Stimulated activated CD8-positive, alpha-beta memory T cell treated with anti-CD3 and anti-CD28 coated beads, Interleukin-4, amount 100 ng/mL, for 1 hour (primary cell): ENCODE measurements at places on chromosomes 11 and 22.

DNA sequence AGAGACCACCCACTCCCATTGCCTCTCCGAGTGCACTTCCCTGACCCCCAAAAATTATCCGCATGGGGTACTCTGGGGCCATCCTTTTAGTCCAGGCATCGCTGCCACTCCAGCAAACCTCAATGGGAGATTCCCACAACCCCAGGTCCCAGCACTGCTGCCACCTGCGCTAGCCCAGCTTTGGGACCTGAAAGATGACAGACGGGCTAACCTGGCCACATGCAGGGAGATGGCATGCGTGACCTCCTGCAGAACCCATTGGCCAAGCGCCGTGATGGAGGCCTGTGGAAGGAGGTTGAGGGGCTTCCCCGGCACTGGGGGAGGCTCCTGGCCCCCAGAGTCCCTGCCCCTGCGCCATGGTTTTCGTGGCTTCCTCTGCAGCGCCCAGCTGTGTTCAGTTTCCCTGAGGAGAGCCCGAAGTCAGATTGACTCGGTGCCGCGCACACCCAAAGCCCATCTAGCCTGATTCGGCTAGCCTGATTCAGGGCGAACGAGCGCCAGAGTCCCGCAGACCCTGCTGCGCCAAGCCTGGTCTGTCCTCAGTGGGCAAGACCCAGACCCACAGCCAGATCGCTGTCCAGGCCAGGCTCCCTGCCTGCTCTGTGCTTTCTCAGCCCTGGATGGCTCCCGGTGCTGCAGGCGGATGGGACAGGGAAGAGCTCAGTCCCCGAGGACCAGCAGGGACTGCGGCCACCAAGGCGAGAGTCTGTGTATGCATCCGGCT lies 751 bp upstream of the WNT7B start:
- DNase-seq, result no peak

DNA sequence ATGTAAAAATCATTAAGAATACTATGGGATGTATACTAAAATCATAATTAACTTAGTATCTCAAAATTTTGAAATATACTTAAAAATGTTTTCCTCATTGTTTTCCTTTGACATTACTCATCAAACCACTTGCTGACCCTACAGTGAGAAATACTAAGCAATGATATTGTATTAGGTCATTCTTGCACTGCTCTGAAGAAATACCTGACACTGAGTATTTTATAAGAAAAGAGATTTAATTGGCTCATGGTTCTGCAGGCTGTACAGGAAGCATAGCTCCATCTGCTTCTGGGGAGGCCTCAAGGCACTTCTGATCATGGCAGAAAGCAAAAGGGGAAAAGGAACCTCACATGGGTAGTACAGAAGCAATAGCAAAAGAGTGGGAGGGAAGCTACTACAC lies 950.9 kb upstream of the CHORDC1 start:
- no peak for DNase-seq

DNA sequence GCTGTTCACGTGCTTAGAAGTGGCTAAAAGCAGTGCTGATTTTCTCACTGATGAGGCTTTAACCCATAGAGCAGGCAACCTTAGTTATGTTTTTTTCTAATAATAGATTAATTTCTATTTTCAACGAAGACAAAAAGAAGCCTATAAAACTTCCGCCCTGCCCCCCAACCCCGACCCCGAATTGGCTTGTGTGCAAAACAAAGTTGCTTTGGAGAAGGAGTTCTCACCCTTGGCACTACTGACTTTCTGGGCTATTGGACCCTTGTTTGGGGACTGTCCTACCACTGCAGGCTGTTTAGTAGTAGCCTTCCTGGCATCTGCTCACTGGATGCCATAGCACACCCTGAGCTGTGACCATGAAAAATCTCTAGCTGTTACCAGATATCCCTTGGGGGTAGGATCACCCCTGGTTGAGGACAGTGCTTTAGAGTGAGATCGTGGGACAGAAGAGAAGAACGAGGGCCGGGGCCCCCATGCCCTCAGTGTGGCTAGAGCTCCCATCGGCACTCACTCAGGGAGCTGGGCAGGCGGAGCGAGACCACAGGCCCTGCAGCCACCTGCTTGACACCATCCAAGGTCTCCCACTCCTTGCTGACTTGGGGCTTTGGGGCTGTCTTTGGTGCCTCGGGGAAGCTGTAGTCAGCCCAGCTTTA lies 16.9 kb downstream of the SLC37A2 start:
- no peak for DNase-seq

- no peak for DNase-seq
These were observed 69.8 kb downstream of the PRR5L start for GRCh38 chr11:36365907-36366306.

DNA sequence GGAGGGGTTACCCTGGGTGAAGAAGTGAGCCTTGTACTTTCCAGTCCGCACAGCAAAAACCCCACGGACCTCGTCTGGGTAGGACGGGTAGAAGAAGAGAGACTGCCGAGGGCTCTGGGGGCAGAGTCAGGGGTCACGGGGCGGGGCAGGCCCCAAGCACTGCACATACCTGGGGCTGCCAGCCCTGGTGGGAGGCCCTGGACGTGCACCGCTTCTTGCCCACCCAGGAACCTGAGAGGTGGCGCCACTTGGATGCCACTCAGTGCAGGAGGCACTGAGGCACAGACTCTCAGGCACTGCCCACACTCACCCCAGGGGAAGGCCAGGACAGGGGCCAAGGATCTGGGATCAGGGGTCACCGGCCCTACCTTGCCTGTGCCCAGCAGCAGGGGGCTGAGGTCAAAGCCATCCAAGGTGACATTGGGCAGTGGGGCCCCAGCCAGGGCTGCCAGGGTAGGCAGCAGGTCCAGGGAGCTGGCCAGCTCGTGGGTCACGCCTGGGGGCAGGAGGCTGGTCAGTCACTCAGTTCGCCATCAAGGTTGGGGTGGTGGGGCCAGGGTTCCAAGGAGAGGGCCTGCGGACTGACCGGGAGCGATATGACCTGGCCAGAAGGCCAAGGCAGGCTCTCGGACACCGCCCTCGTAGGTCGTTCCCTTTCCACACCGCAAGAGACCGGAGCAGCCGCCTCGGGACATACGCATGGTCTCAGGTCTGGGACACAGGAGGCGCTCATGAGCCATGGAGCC lies 2.2 kb downstream of the ARSA start:
- DNase-seq, result no peak

DNA sequence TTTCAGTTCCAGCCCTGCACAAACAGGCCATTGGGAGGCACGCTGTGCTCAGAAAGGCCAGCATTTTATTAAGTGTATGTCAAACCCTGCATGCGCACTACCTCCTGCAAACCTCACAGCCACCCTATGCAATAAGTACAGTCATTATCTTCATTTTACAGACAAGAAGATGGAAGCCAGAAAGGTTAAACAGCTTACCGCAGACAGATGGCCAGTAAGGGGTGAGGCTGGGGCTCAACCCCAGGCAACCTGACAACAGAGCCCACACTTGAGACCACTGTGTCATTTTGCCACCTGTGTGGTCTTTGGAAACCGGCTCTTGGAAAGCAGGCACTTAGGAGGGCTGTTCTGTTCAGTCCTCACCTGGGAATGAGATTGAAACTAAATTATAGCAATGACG lies 142.3 kb downstream of the NXPE2 start:
- no peak for DNase-seq

- DNase-seq, result no peak
These were observed 86.4 kb downstream of the CDKN1C start for GRCh38 chr11:2798951-2799761.

DNA sequence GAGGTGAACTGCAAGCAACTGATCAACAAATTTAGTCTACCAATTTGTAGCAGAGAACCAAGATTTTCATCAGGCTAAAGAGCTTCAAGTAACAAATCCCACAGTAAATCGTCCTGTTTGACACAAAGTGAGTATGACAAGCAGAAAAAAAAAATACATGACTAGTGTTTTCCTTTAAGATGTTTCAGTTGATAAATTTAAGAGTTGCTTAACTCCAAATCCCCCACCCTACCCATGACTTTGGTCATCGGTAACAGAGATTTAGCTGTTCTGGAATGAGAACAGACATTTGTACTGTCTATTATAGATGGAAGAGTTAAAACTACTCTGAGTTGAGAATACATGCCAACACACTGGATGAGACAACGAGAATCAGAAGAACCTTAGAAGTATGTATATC lies 165.0 kb upstream of the MTMR2 start:
- no peak for DNase-seq

GRCh38 chr11:78730267-78730824 lies 155.7 kb upstream of the NARS2 start:
- no peak for DNase-seq

DNA sequence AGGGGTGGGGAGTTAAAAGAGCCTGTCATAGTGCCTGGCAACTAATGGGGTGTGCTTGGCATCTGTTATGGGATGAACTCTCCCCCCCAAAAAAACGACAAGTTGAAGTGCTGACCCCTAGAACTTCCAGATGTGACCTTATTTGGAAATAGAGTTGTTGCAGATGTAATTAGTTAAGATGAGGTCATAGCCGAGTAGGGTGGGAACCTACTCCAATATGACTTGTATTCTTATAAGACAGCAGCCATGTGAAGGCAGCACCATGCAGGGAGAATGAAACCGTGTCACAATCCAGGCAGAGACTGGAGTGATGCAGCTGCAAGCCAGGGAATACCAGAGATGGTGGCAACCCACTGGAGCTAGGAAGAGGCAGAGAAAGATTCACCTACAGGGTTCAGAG lies 394.5 kb downstream of the TENM4 start:
- no peak for DNase-seq

- DNase-seq, result no peak
These were observed 22.1 kb downstream of the SRPRA start for GRCh38 chr11:126246636-126247035.

GRCh38 chr11:46478196-46478595 lies 86.6 kb upstream of the CHRM4 start:
- DNase-seq, result no peak

DNA sequence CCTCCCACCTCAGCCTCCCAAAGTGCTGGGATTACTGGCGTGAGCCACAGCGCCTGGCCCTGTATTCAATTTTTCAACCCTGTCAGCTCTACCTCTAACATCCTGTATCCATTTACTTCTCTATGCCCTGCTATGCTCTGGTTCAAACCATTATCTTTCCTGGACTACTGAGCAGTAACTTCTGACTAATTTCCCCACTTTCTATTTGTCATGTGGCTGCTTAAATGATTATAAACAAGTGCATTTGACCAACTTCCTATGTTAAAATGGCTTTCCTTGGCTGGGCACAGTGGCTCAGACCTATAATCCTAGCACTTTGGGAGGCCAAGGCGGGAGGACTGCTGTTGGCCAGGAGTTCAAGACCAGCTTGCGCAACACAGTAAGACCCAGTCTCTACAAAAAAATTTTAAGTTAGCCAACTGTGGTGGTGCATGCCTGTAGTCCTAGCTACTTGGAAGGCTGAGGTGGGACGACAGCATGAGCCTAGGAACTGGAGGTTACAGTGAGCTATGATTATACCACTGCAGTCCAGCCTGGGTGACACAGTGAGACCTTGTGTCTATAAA lies 2.1 kb downstream of the MED19 start:
- DNase-seq, result no peak

DNA sequence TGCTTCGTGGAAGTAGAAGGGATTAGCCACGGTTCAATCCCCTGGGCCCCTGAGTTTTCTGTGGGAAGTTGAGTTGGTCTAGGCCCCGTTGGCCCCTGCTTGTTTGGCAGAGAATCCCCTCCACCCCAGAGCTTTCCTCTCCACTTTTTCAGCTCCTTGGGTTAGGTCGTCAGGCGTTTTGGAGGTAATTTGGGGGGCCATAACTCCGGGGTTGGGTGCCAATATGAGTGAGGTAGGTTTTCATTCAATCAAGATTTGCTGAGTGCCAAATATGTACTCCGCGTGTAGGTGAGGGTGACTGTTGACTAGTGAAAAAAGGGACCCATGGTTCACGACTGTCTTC lies 590 bp downstream of the ATG13 start:
- DNase-seq, result no peak

- DNase-seq, result no peak
These were observed 54.7 kb downstream of the SMIM38 start for GRCh38 chr11:69210310-69211035.

DNA sequence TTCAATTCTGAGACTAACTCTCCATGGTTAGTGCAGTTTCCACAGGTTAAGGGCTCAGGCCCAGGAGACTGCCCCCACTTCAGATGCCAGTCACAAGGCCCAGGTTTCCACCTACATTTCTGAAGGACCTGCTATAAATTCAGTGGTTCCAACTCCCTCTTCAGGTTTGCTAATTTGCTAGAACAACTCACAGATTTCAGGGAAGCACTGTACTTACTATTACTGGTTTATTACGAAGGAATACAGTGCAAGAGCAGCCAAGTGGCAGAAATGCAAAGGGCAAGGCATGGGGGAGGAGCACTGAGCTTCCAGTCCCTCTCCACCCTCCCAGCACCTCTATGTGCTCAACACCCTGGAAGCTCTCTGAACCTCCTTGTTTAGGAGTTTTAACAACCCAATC lies 39.3 kb upstream of the SPON1 start:
- DNase-seq, result no peak

GRCh38 chr22:27445881-27446280 lies 355.7 kb downstream of the MN1 start:
- DNase-seq, result no peak

DNA sequence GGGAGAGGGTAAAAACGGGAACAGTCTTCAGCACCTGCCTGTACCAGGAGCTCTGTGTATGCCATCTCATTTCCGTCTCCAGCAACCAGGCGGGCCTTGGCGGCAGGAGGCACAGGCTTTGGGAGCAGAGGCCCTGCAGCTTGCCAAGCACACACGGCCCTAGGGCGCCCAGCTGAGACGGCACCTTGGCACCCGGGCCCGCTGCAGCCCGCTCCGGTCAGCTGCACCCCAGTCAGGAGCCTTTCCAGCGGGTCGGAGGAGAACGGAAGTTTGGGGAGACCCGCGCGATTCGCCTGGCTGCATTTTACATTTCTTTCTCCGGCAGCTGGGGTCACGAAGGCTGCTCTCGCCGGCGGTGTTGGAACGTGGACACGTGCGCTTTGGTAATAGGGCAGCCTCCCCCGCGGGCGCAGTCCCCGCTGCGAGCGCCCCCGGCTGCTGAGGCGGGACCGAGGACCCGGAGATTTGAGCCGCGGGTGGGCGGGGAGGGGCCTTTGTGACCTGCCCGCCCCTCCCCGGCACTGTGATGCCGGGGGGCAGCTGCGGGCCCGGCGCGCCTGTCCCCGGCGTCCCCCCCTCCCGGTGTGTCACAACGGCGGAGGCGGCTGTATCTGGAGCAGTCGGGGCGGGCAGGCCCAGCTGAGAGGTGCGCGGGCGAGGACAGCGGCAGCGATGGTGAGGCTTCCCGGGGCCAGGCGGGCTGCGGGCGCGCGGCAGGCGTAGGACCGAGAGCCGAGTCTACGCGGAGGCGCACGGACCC lies at the start of gene TUBA8:
TSS of gene TUBA8 (plus strand) at position 616 of the 760 bp plus-strand sequence. CDS start at position 673, 57 bp downstream.
- no peak for DNase-seq

DNA sequence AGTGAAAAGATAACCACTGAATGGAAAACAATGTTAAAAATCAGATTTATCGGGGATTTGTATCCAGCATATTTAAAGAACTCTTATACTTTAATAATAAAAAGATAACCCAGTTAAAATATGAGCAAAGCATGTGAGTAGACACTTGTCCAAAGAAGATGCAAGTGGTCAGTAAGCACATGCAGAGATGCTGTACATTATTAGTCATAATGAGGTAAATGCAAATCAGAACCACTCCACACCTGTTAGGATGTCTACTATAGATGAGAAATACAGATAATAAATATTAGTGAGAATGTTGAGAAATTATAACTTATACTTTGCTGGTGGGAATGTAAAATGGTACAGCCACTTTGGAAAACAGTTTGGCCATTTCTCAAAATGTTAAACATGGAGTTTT lies 28.0 kb downstream of the QSER1 start:
- no peak for DNase-seq

- no peak for DNase-seq
These were observed 110.8 kb downstream of the KCNQ1OT1 start for GRCh38 chr11:2588809-2589537.
